ENCODE measurements at places on chromosomes 12 and 14.

- H3K36me3 ChIP-seq: no peaks in the 10 kb centered on the region
- no peak overlapping the region for H3K27ac ChIP-seq
- DNase-seq: no peak
- H3K4me1 ChIP-seq: no peaks in the 10 kb centered on the region
Observed at GRCh38 chr14:55116246-55117030, 12.6 kb upstream of the LGALS3 start.

DNA sequence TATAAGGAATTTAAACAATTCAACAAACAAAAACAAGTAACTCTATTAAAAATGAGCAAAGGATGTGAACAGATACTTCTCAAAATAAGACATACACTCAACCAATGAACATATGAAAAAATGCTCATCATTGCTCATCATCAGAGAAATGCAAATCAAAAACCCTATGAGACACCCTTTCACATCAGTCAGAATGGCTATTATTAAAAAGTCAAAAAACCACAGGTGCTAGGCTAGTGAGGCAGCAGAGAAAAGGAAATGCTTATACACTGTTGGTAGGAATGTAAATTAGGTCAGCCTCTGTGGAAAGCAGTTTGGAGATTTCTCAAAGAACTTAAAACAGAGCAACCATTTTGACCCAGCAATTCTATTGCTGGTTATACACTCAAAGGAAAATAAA is 52.0 kb downstream of the NAV3 start:
- H3K4me3 ChIP-seq: no peak overlapping the region
- H3K27me3 ChIP-seq: no peaks in the 10 kb centered on the region
- H3K27ac ChIP-seq: no peak overlapping the region
- H3K4me1 ChIP-seq: no peaks in the 10 kb centered on the region

DNA sequence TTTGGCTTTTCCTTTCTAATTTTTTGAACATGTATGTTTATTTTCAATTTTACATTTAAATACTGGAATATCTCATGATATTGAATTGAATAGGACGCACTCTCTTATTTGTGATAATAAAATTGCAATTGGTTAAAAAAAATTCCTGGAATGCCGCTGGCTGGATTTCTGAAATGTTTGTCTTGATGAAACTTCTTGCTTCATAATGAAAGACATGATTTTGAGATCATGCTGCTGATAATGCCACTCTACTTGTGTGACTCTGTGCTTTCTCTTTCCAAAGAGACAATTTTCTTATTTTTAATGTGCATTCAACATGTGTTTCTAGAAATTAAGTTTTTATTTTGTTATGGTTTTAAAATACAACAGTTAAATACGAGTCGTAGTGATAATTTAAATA is 465.7 kb upstream of the FAR2 start:
- no peaks in the 10 kb centered on the region for H3K36me3 ChIP-seq
- H3K27me3 ChIP-seq: no peaks in the 10 kb centered on the region
- DNase-seq: no peak

- H3K4me1 ChIP-seq: peaks cover 3% of the 10 kb centered on the region
- DNase-seq: no peak
- no peak overlapping the region for H3K27ac ChIP-seq
- H3K4me3 ChIP-seq: no peak overlapping the region
- no peaks in the 10 kb centered on the region for H3K36me3 ChIP-seq
- no peaks in the 10 kb centered on the region for H3K27me3 ChIP-seq
Observed at GRCh38 chr12:116619246-116619645, 60.1 kb downstream of the MAP1LC3B2 start.

GRCh38 chr12:22103418-22103817 is 57.4 kb downstream of the CMAS start:
- H3K27me3 ChIP-seq: peaks cover 15% of the 10 kb centered on the region
- H3K4me1 ChIP-seq: peaks cover 11% of the 10 kb centered on the region
- no peak for DNase-seq
- no peak overlapping the region for H3K4me3 ChIP-seq
- no peak overlapping the region for H3K27ac ChIP-seq

DNA sequence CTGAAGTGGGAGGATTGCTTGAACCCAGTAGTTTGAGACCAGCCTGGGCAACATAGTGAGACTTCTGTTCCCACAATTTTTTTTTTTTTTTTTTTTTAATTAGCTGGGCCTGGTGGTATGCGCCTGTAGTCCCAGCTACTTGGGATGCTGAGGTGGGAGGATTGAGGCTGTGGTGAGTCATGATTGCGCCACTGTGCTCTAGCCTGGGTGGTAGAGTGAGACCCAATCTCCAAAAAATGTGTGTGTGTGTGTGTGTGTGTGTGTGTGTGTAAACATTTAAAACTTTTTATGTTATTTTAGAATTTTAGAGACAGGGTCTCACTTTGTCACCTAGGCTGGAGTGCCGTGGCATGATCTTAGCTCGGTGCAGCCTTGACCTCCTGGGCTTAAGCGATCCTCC is 6.8 kb downstream of the PPP1R36 start:
- DNase-seq: no peak
- H3K4me1 ChIP-seq: no peaks in the 10 kb centered on the region
- no peak overlapping the region for H3K4me3 ChIP-seq
- no peaks in the 10 kb centered on the region for H3K36me3 ChIP-seq

DNA sequence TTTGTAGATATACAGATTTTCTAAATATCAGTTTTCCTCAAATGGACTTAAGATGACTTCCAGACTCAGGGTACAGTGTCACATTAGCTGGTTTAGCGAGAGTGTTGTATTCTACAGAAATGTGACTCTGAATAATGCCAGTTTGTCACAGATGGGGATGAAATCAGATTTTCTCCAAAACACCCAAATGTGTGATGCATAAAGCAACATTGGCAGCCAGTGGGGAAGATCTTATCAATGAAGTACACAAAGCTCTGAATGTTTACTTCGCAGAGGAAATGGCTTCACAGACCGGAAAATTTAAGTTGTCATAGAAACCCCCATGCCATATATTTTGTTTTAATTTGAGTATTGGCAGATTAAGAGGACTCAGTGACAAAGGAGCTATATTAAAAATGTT is 29.9 kb downstream of the ANO4 start:
- H3K36me3 ChIP-seq: no peaks in the 10 kb centered on the region
- peaks cover 4% of the 10 kb centered on the region for H3K27me3 ChIP-seq
- no peak for DNase-seq

GRCh38 chr14:69351385-69351784 is 46.7 kb downstream of the ERH start:
- no peaks in the 10 kb centered on the region for H3K27me3 ChIP-seq
- no peak for DNase-seq
- H3K4me1 ChIP-seq: peaks cover 38% of the 10 kb centered on the region
